NCI-H1417 (cell line): ENCODE measurements at places on chromosomes 2 and 18.

DNA sequence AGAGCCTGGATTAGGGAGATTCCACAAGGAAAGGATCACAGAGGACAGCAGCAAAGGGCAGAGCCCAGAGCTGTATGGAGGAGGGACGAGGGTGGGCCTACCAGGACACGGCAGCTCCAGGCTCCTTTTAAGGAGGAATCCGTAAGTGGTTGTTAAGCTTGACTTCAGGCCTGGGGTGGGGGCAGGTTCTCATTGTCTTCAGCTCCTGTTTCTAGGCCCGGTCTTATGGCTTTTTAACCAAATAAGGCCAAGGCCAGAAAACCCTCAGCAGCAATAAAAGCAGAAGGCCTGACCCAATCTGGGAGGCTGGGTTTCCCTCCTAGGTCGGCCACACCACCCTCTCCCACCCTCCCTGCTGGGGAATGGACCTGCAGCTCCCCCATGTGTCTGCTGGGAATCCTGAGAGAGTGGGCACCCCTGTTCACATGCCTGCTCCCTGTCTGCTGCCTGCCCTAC lies 111.2 kb downstream of the PLB1 start:
- DNase-seq, result no peak

GRCh38 chr2:45904946-45905631 lies 253.6 kb downstream of the PRKCE start:
- DNase-seq, result peak; percentile 62

DNA sequence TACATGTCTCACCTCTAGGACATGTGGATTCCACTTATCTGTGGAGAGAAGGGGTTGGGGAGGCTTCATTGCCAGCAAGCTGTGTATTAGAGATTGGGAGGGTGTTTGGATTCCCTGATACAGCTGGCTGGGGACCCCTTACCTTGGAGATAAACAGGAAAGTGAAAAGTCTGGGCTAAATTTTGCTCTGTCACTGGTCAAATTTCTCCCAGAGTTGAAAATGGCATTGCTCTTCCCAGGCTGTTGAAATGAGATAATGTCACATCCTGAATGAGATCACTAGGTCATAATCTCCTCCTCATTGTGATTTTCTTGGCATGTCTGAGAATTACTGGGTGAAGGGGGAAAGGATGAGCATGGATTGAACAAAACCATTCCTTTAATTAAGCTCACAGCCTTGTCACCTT lies 265.0 kb upstream of the PARD3B start:
- DNase-seq, result no peak

DNA sequence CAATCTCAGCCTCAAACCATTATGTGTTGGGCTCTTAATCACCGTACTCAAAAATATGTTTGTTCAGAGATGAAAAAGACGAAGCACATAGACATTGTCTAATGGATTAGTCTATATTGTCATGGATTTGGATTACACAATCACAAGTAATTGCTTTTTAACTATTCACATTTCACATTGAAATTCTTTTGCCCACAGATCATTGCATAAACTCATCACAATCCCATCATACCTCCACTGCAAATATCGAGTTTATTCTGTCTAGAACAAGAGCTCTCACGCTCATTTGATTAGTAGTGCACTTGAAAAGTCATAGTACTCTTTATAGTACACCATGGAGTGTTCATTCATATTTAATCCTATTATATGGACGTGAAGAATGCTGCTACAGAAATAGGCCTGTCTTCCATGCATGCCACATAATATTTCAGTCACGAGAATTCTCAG lies 97.9 kb upstream of the SOX11 start:
- DNase-seq, result no peak

GRCh38 chr2:14401873-14402272 lies 230.6 kb upstream of the LRATD1 start:
- DNase-seq, result peak; percentile 97

- DNase-seq, result no peak
These were observed 10.3 kb downstream of the AQP12A start for GRCh38 chr2:240701736-240702639.

- DNase-seq, result no peak
These were observed 20.7 kb downstream of the SLC14A2 start for GRCh38 chr18:45635893-45636509.

DNA sequence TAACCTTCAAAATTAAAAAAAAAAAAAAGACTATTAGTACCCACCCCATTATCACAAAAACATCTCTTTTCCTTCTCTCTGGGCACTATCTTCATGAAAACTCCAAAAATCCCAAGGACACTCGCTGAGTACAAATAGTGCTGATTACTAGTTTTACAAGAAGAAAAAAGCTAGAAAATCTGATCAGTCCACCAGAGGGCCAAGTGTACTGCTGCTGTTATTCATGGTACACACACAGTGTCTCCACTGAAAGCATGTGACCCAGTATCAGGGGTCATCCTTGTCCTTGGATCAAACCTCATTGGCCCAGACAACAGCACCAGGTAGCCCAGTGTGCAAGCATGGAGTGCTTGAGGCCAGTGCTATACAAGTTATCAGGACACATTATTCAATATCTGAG lies 382.7 kb upstream of the KLHL29 start:
- no peak for DNase-seq

DNA sequence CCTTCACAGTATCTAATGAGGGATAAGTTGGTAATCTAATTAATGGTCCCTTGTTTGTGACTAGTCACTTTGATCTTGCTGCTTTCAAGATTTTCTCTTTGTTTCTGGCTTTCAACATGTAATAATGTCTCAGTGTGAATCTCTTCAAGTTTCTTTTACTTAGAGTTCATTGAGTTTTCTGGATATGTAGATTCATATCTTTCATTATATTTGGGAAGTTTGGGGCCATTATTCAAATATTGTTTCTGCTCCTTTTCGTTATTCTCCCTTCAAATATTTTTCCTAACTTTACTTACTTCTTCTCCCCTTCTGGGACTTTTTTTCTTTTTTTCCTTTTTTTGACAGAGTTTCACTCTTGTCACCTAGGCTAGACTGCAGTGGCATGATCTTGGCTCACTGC lies 21.1 kb upstream of the NAPG start:
- DNase-seq, result no peak

DNA sequence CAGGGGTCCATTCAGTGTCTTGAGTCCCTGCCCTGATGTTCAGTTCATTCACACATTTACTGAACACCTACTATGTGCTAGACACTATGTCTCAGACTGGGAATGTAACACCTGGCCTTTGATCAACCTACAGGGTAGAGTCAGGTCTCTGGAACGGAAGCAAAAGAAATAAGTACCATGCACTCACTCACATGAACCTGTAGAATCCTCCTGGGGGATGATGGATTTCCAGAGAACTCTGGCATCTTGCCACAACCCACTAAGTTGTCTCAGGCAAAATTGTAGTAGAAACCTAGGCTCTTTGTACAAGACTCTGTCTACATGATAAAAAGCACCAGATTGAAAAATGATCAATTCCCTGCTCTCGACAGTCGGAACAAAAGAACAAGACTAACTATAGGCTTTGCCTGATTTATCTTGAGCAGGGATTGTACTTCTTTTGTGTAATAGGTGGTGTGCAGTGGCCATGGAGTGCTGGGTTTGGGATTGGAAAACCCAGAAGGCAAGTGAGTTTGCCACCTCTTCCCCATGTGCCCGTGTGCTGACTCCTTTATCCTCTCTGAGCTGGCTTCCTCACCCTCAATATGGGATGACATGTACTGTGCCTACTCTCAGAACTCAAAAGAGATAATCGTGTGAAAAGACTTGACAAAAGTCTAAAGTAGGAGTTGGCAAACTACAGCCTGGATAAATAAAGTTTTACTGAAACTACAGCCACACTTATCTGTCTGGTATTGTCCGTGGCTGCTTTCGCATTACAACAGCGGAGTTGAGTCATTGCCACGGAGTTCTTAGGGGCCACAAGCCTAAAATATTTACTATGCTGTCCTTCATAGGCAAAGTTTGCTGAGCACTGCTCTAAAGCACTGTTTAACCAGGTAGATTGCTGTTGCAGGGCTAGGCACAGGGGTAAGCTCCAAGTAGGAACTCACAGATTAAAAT lies 4.4 kb downstream of the CAPN14 start:
- DNase-seq, result no peak

GRCh38 chr2:45578056-45578843 lies 32.8 kb downstream of the SRBD1 start:
- DNase-seq, result no peak

- no peak for DNase-seq
These were observed 286.2 kb upstream of the VRK2 start for GRCh38 chr2:57760381-57760801.

- no peak for DNase-seq
These were observed 302.5 kb downstream of the PIEZO2 start for GRCh38 chr18:10846657-10847407.

DNA sequence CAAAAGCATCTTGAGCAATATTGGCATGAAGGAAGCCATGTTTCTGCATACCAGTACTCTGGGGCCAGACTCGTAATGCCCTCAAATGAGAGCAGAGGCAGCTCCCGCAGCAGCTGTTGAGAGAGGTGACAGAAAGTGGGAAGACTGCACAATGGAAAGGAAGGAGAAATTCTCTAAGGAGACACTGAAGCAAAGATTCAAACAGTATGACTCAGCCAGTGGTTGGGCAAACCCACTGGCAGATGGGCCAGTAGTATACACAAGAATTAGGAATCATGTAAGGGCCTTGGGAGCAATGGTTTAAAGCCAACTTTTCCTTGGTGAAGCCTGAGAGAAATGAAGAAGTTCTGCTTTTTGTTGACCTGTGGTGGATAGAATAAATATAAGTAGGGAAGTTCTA lies 2092.7 kb upstream of the PIK3C3 start:
- no peak for DNase-seq

DNA sequence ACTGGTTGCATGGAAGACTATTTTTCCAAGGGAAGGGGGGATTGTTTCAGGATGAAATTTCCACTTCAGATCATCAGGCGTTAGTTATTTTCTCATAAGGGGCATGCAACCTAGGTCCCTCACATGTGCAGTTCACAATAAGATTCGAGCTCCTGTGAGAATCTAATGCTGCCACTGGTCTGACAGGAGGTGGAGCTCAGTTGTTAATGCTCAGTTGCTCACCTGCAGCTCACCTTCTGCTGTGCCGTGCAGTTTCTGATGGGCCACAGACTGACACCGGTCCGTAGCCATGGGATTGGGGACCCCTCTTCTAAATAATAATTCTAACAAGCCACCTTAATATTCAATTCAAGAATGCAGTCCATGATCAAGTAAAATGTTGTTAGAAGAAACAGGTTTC lies 34.9 kb downstream of the PLCL1 start:
- no peak for DNase-seq

DNA sequence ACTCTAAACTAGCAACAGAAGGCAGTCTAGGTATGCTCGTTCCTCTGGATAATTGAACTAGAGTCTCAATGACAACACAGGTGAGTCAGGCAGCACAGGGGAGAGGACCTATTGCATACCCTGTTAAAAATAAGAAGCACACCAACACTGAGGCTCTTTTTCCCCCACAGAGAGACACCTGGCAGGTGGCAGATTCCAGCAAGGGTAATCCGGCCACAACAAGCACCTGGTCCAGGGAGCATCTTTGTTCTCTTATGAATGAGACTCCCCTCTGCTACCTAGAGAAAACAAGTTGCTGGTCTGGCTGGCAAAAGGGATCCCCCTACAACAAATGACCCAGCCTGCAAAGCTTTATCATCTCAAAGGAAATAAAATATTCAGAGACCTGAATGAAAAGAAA lies 508.9 kb upstream of the POU3F3 start:
- DNase-seq, result peak; percentile 4

GRCh38 chr2:24816884-24817283 lies 23.7 kb downstream of the CENPO start:
- no peak for DNase-seq

DNA sequence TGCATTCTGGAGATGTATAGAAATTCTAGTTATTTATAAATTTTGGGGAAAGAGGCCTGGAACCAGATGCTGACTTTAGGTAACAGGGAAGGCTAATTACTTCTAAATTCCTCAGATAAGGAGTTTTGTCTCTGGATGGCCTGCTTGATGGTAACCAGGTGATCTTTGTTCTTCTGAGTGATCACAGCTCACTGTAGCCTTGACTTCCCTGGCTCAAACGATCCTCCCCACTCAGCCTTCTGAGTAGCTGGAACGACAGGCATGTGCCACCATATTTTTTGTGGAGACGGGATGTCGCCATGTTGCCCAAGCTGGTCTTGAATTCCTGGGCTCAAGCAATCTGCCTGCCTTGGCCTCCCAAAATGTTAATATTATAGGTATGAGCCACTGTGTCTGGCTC lies 54.4 kb upstream of the MSH6 start:
- no peak for DNase-seq

- no peak for DNase-seq
These were observed 30.2 kb downstream of the COPS8 start for GRCh38 chr2:237115870-237116269.

DNA sequence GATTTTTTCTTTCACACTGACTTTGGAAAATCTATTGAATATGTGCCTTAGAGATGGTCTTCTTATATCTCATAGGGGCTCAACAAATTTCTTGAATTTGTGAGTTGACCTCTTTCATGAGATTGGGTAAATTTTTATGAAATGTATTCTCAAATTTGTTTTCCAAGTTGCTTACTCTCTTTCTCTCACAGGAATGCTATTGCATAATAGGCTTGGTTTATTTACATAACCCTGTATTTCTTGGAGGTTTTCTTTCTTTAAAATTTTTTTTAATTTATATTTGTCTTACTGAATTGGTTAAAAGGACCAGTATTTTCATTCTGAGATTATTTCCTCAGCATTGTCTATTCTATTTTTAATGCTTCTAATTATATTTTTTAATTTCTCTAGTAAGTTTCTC lies 917.1 kb downstream of the DPP10 start:
- DNase-seq, result no peak

GRCh38 chr2:178819992-178820391 lies 12.8 kb upstream of the TTN start:
- no peak for DNase-seq

- no peak for DNase-seq
These were observed 94.6 kb downstream of the PHLPP1 start for GRCh38 chr18:62809900-62810299.

GRCh38 chr18:62810682-62811081 lies 95.3 kb downstream of the PHLPP1 start:
- no peak for DNase-seq

DNA sequence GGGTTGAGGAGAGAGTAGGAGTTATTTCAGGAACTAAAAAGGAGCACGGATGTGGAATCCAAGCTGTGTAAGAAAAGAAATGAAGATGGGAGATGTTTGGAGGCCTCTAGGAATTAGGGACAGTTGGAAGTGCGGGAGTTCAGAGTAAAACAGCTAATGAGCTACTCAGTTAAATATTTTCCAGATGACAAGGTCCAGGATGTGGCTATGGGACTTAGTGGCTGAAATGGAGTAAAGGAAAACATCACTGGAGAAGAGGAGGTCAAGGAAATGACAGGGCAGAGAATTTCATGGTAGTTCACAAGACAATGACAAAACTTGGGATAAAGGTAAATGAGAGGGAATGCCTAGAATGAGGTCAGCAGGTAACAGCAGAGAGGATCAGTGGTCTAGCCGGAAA lies 13.0 kb downstream of the GPR155 start:
- DNase-seq, result no peak

DNA sequence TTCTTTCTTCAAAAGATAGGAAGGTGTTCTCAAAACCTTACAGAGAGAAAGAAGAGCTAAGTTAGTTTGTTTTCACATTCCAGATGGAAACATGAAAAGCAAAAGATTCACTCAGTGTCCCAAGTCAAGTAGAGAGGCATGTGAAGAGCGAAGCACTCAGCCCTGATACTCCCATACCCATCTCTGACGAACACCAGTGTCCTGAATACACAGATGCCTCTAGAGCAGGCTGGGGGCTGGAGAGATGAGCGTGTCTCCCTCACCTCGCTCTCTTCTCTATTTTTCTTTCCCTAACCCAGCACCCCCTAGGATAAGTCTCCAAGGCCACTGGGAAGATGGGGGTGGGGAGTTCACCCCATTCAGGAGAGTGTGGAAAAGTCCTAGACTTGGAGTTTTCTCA lies 227.8 kb downstream of the TMEM163 start:
- no peak for DNase-seq
